ENCODE measurements at places on chromosomes 6 and 20. TPM values are rescaled to one million over a fixed set of nuclear protein-coding genes. Genes with fewer than 3 reads are reported as not detected.
A peak's percentile ranks its signal among the peaks of the same experiment; 100 is the strongest.

- no peak for DNase-seq
Observed at GRCh38 chr6:159196430-159196975, 27.3 kb downstream of the FNDC1 start.

DNA sequence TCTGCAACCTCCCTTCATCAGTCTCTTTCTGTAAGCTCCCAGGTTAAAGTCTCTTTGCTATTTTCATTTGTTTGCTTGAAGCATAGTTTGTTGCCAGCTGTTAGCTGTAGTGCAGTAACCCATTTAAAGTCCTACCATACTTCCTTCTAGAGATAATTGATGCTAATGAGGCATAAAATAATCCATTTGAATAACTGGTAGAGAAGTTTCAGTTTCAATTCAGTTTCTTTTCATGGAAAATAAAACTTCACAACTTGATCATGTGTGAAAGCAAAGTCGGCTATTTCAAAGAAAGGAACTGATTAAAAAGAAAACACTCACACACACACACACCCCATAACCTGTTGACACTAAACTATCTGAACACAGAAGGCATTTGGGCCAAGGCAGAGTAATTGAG lies 68.5 kb upstream of the TENT5A start:
- DNase-seq, result no peak

GRCh38 chr6:166365221-166365620 lies 17.5 kb downstream of the MPC1 start:
- no peak for DNase-seq

Gene MBOAT1
- 25.0 TPM for total RNA-seq

- no peak for DNase-seq
Observed at GRCh38 chr6:141956046-141956761, 176.5 kb upstream of the GJE1 start.

DNA sequence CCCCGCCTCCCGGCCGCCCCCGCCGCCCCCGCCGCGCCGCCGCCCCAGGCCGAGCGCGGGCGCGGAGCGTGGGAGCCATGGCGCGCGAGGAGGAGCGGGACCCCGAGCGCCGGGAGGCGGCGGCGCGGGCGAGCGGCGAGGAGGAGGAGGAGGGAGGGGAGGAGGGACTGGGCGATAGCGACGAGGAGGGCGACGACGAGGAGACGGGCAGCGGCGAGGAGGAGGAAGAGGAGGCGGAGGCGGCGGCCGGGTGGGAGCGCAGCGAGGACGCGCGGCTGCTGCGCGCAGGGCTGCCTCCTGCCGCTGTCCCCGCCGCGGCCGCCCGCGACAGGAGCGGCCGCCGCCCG lies at the start of gene SLC24A3:
Gene SLC24A3 (plus strand): TSS at position 174 of the 347 bp plus-strand sequence.
- peak; percentile 65 for DNase-seq

DNA sequence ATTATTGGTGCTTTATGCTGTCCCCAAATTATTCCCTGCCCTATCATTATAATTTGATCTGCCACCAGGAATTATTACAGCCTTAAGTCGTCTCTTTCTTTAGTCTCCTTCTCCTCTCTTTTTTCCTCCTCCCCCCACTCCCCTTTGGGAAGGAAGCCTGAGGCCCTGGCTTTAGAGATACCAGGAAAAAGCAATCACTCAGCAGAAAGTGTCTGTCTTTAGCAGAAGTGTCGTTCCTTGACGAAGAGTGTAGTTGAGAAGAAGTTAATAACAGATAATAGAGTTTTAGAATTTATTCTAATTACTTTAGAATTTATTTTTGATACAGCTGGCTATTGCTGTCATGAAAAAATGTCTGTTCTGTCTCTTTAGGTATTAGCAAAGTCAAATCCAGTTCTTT lies 16.5 kb downstream of the LIN28B start:
- no peak for DNase-seq

DNA sequence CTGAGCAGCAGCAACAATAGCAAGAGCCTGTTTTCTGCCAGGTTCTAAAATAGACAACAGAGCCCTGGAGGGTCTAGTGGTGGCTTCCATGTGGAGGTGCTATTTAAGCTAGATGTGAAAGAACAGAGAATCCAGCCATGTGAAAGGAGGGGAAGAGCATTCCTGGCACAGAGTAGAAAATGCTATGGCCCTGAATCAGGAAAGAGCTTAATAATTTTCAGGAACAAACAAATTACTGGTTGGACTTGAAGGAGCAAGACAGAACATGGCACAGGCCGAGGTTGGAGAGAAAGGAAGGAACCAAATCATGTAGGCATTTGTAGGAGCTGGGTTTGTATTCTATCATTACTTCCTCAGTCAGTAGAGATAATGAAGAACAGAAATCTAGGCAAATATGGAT lies 98.3 kb downstream of the AIG1 start:
- DNase-seq, result no peak

Gene HCRTR2
- total RNA-seq, result not detected

DNA sequence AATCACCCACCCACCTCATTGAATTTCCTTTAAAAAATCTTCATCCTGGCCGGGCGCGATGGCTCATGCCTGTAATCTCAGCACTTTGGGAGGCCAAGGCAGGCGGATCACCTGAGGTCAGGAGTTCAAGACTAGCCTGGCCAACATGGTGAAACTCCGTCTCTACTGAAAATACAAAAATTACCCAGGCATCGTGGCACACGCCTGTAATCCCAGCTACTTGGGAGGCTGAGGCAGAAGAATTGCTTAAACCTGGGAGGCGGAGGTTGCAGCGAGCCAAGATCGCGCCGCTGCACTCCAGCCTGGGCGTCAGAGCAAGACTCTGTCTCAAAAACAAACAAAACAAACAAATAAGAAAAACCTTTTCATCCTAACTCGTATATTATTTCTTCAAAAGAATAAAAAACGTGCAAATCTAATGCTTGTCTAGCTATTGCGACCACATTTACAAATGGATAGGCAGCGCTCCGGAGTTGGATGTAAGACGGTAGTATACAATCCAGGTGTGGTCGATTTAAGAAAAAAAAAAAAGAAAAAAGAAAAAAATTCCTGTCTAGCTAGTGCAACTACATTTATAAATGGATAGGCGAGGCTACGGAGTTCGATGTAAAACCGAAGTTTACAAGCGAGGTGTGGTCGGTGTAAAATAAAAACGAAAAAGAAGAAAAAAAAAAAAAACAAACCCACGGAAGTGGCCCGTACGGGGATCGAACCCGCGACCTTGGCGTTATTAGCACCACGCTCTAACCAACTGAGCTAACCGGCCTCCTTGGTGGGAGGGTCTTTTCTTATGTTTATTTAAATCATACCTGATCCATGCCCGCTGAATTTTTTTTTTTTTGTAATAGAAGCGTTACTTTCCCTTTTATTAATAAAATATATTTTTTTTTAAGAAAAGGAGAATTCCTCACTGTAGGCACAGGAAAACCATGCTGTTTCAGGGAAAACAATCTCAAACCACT lies 70.7 kb upstream of the PRSS16 start:
- peak; percentile 62 for DNase-seq

DNA sequence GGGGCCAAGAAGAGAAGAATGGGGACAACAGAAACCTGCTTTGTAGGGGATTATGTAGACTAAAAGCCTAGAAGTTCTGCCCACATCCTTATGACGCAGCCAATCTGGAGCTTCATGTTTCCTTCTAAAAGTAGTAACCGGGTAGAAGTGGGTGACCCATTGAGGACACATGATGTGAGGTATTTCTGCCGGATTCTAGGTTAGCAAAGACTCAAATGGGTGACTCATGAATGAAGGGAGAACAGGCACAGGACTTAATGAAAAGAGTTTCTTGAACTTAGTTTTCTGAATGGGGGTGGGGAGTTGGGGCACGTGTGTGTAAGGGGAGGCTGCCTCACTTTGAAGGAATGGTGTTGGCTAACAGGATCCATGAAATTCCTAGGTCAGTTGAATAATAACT lies 68.8 kb downstream of the CDS2 start:
- DNase-seq, result no peak

All from ureter (tissue), 1 donor.